ENCODE measurements at places on chromosomes 3 and 15.
A peak's percentile ranks its signal among the peaks of the same experiment; 100 is the strongest.

GRCh38 chr3:105649480-105649879 lies 219.3 kb downstream of the CBLB start:
- H3K4me1 ChIP-seq: no peaks in the 10 kb centered on the region
- DNase-seq: no peak
- no peak overlapping the region for H3K27ac ChIP-seq
- no peaks in the 10 kb centered on the region for H3K27me3 ChIP-seq

- H3K4me1 ChIP-seq: peaks cover 12% of the 10 kb centered on the region
- DNase-seq: no peak
- no peaks in the 10 kb centered on the region for H3K27me3 ChIP-seq
These were observed 24.8 kb downstream of the SLC28A2 start for GRCh38 chr15:45276831-45277230.

DNA sequence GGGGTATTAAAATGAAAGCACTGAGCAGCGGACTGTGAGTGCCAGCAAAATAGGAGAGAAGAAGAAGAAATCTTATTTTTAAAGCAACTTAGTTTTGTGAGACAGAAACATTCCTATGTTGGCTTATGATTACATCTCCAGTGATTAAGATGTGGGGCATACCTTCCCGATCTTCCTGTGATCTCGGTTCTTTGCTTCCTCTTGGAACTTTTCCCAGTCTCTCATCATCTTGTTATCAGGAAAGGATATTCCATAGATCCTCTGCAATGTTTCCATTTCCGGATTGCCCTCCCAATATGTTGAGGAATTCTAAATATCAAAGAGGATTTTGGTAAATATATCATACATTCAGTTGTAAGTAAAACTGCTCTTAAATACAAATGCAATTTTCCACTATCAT lies 22.2 kb downstream of the TARS3 start:
- H3K27me3 ChIP-seq: no peaks in the 10 kb centered on the region
- H3K27ac ChIP-seq: no peak overlapping the region
- peaks cover 47% of the 10 kb centered on the region for H3K36me3 ChIP-seq
- DNase-seq: no peak
- no peaks in the 10 kb centered on the region for H3K4me1 ChIP-seq

GRCh38 chr3:107224026-107224596 lies 153.1 kb upstream of the CCDC54 start:
- no peak for DNase-seq
- H3K4me3 ChIP-seq: no peak overlapping the region
- peaks cover 8% of the 10 kb centered on the region for H3K4me1 ChIP-seq
- no peaks in the 10 kb centered on the region for H3K36me3 ChIP-seq

GRCh38 chr3:112688085-112688769 lies 47.3 kb upstream of the CCDC80 start:
- no peak overlapping the region for H3K27ac ChIP-seq
- no peak overlapping the region for H3K4me3 ChIP-seq

DNA sequence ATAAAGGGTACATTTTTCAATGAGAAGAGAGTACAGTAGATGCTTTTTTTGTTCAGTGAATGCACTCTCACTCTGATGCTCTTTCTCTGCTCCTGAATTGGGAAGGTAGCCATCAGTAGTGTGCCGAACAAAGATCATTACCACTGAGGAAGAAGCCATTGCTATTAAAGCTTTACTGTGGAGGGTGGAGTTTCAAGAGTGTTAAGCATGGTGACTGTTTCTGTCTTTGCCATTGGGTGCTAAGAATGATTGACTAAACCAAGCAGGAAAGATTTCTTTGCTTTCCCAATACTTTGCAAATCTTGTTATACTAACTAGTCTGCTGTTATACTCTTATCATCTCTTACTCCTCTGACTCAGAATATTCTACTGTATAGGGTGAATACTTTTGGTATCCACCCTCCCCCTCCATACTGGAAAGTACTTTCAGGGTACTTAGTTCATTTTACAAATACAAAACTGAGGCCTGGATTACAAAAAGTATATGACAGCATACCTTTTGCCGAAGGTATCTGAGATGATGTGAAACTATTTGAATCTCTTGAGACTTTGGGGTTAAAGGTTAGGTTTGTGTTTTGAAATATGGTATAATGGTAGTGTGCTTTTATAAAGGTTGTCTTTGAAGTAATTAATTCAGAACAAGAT lies 1.7 kb downstream of the RAB11A start:
- H3K27me3 ChIP-seq: no peaks in the 10 kb centered on the region
- no peak for DNase-seq
- H3K27ac ChIP-seq: peak overlapping the region; percentile 89
- H3K36me3 ChIP-seq: peaks cover 4% of the 10 kb centered on the region

DNA sequence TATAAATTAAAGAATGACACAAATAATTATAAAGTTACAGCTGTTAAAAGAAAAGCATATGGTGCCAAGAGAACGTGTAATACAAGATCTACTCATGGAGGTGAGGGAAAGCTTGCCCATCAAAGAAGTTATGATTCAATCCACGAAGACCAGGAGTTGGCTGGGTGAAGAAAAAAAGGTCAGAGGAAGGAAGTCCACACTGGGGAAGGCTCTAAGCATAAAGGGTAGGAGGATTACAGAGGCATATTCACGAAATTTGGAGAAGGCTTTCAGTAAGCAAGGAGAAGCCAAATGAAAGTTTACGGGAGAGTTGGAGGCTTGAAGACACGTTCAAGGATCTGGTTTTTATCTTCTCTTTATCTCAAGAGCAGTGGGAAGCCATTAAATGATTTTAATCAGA lies 1.8 kb upstream of the TGFBR2 start:
- H3K4me1 ChIP-seq: peaks cover 6% of the 10 kb centered on the region
- DNase-seq: no peak
- H3K27me3 ChIP-seq: no peaks in the 10 kb centered on the region
- H3K27ac ChIP-seq: no peak overlapping the region
- peak overlapping the region; percentile 14 for H3K4me3 ChIP-seq

All from thoracic aorta (tissue), 2 donors.